Kidney capillary endothelial cell (primary cell): ENCODE measurements at places on chromosomes 12 and 14.
A peak's percentile ranks its signal among the peaks of the same experiment; 100 is the strongest.

- no peak for DNase-seq
These were observed 12.4 kb upstream of the GPR132 start for GRCh38 chr14:105077649-105077995.

DNA sequence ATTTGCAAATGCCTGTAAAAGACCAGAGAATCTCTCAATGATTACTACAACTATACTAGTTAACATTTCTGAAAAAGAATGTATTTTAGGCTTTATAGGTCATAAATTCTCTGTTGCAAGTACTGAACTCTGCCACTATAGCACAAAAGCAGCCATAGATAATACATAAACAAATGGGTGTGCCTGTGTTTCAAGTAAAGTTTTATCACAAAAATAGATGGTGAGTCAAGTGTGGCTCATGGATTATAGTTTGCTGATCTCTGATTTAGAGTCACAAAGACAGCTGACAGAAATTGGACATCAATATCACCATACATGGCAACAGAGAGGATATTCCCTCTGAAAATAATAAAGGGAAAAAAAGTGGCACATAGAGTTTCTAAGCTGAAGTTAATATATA lies 68.1 kb downstream of the FSCB start:
- DNase-seq, result no peak

- peak; percentile 22 for DNase-seq
These were observed 8.5 kb upstream of the ASCL1 start for GRCh38 chr12:102948941-102949352.

DNA sequence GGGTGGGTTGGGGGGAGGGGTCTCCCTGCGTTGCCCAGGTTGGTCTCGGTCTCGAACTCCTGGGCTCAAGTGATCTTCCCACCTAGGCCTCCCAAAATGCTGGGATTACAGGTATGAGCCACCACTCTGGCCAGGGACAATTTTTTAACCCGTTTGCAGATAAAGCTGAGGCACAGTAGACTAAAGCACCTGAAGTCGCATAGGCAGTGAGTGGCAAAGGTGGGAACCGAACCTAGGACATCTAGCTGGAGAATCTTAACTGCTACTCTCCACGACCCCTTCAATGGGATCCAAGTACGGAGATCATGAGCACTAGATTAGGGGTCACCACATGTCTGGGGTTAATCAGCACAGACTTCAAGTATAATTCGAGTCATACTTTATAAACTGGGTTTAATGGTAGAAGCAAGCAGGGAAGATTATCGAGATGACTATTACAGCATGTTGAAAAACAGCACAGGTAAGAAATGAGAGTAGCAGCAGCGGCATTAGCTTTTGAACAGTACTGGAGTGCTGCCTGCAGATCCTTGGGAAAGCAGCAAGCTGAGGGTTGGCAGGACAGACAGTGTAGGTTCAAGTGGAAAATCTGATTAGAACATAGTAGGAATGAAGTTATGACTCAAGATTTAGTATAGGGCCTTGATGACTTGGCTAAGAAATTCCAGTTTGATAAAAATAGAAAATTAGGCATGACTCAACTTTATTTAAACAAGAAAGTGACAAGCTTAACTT lies 23.9 kb downstream of the NID2 start:
- DNase-seq, result peak; percentile 71

GRCh38 chr12:98594050-98594835 lies 757 bp downstream of the SLC25A3 start:
- DNase-seq, result no peak

DNA sequence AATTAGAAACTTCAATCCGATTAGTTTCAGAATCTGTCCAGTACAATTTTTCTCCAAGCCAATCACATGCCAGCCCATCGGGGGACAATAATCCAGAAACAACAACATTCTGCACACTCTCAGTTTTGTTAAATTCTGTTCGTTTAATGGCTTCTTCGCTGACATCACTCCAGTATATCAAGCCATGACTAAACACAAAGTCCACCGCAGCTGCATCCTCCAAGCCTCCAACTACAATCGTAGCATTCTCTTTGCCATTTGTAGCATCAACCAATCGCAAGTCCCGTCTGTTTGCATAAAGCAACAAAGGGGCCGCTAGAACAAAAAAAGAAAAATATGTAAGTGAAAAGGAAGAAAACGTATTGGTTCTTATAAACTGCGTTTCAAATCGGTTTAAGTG lies 22.5 kb downstream of the LRP6 start:
- no peak for DNase-seq

- DNase-seq, result no peak
These were observed 76.2 kb upstream of the FRMD6 start for GRCh38 chr14:51575349-51576116.

DNA sequence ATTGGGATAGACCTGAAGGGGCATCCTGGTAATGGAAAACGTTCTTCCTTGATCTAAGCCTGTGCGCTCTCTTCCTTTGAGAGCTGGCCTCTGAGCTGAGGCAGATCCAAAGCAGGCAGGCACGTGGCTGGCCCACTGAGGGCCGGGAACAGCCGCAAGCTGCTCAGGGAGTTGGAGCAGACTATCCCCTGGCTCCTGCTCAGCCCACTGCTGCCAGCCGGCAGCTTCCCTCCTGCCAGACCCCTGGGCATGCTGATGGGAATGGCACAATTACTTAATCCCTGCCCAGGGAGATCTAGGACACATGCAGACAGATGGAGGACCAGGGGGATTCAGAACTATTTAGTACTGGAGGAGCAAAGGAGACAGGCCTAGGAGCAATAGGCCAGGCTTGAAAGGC lies 14.4 kb downstream of the NEUROD4 start:
- no peak for DNase-seq

DNA sequence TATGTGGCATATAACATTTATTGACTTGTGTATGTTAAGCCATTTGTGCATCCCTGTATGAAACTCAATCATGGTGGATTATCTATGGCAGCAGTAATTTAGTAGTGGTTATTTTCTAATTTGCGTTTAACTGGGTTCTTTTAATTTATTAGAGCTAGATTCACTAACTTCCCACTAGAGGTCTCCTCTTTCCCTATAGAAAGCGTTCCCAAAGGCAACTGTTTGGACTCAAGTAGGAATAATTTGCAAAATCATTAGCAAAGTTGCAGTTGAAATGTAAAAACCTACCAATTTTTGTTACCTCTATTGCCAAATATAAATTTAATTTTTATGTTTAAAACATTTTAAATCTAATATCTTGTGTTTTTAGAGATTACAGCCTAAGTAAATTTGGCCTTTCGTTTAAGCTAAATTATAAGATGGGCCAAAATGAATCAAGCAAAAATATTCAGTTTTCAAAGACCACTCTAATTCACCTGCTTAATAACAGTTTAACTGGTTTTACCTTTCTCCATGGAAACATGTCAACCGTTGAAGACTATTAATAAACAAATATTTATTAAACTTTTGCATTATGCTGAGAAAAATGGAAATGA lies 6.0 kb downstream of the DMAC2L start:
- DNase-seq, result peak; percentile 53

DNA sequence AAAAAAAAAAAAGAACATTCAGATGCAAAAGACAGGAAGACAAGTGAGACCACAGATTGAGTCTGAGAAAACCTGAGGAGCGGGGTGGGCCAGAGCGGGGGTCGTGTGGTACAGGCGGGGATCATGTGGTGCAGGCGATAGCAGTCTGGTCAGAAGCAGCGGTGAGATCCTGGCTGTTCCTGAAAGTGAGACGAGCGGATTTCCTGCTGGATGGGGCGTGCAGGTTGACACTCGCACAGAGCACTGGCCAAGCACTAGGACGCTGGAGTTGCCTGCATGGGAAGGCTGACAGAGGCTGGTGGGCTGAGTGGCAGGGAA lies 35.7 kb downstream of the CDC42BPB start:
- no peak for DNase-seq
